ENCODE measurements at places on chromosomes 3 and 15. TPM values are rescaled to one million over a fixed set of nuclear protein-coding genes. Genes with fewer than 3 reads are reported as not detected.

GRCh38 chr3:24810881-24811280, 316.2 kb upstream of the THRB start:
- DNase-seq = no peak
- H3K4me1 ChIP-seq = no peaks in the 10 kb centered on the region
- no peaks in the 10 kb centered on the region for H3K27me3 ChIP-seq
- no peaks in the 10 kb centered on the region for H3K36me3 ChIP-seq
- no peak overlapping the region for H3K27ac ChIP-seq
- H3K4me3 ChIP-seq = no peak overlapping the region

DNA sequence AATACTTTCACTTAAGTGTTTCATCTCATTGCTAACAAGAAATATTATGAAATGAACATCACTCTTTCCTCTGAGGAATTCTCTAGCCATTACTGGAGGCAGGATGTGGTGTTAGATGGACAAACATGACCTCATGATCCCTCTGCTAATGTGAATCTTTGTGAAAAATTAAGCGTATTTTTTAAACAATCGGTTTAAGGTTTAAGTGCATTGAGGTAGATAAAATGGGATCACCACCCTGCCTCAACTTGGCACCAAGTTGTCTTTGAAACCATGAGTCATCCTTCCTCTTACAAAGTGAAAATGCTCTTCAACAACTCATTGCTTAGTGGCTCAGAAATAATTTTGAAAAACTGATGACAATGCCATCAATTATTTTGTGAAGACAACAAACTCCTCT, 76.0 kb upstream of the DCBLD2 start:
- no peaks in the 10 kb centered on the region for H3K4me1 ChIP-seq
- H3K27me3 ChIP-seq = no peaks in the 10 kb centered on the region
- no peak for DNase-seq

Gene MDFIC2
- not detected for total RNA-seq

DNA sequence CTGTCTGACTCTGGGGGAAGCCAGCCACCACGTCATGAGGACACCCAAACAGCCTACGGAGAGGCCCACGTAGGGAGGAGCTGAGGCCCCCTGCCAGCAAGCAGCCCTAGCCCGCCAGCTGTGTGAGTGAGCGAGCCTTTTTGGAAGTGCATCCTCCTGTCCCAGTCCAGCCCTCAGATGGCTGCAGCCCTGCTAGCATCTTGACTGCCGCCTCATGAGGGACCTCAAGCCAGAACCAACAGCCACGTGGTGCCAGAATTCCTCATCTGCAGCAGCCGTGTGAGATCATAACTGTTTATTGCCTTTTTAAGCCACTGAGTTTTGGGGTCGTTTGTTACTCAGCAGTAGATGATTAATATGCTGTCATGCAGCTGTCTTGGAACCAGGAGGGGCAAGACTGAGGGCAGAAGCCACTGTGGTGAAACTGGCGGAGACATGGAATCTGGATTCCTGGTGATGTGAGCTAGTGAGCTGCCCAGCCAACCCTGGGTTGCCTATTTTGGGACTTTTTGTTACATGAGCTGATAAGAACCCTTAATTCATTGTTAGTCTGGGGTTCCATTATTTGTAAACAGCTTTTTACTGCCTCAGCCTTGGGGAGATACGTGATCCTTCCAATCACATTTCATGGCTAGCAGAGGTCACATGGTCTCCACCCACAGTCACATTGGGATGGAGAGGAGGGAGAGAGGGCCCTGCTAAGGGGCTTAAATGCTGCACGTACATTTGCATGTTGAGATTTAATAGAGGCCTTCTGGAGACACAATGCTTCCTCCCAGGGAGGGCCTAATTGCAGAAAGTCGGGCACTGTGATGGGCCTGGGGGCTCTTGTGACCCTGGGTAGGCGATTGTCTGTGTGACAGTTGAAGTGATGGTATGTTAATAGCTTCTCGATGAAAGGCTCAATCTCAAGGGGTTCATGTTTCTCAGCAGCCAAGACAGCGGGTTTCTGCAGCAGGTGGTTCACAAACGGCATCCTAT, 73.8 kb downstream of the RPLP1 start:
- peak overlapping the region; percentile 46 for H3K4me3 ChIP-seq
- no peak overlapping the region for H3K27ac ChIP-seq
- no peaks in the 10 kb centered on the region for H3K4me1 ChIP-seq

DNA sequence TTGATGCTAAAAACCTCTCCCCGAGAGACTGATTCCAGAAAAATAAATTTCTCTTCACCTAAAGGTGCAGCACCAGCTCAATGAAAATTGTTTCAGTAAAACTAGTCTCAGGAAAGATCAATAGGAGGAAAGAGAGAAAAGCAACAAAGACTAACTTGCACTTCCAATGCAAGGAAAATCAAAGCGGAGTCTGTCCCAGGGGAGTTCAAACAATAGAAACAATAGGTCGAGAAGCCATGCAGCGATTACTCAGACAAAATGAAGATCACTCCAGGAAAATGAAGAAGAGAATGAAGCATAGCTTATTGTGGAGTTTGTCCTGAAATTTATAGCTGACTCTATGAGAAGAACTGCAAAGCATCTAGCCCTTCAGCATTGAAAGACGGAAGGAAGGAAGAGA, 105.1 kb upstream of the FRMD4B start:
- H3K36me3 ChIP-seq = no peaks in the 10 kb centered on the region
- no peak overlapping the region for H3K4me3 ChIP-seq
- no peaks in the 10 kb centered on the region for H3K27me3 ChIP-seq
- DNase-seq = no peak
- no peak overlapping the region for H3K27ac ChIP-seq
- H3K4me1 ChIP-seq = no peaks in the 10 kb centered on the region

Gene TICRR
- 8.4 TPM for total RNA-seq

DNA sequence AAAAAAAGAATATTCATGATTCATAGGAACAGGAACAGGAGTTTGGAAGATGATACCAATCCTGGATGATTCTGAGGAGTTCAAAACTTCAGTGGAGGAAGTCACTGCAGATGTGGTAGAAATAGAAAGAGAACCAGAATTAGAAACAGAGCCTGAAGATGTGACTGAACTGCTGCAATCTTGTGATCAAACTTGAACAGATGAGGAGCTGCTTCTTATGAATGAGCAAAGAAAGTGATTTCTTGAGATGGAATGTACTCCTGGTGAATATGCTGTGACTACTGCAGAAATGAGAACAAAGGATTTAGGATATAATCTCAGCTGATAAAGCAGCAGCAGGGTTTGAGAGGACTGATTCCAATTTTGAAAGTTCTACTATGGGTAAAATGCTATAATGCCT, 72.7 kb downstream of the GSK3B start:
- no peak for DNase-seq
- H3K27ac ChIP-seq = no peak overlapping the region
- H3K36me3 ChIP-seq = no peaks in the 10 kb centered on the region
- H3K4me3 ChIP-seq = no peak overlapping the region

GRCh38 chr15:80483725-80484161, 79.6 kb downstream of the ARNT2 start:
- H3K27ac ChIP-seq = no peak overlapping the region
- H3K4me3 ChIP-seq = no peak overlapping the region
- H3K36me3 ChIP-seq = no peaks in the 10 kb centered on the region
- H3K27me3 ChIP-seq = no peaks in the 10 kb centered on the region
- DNase-seq = no peak
- H3K4me1 ChIP-seq = peaks cover 22% of the 10 kb centered on the region

- H3K4me1 ChIP-seq = no peaks in the 10 kb centered on the region
- no peak overlapping the region for H3K27ac ChIP-seq
- H3K36me3 ChIP-seq = no peaks in the 10 kb centered on the region
- H3K4me3 ChIP-seq = no peak overlapping the region
Measured at GRCh38 chr15:76566276-76566675, 229.7 kb downstream of the ISL2 start.

DNA sequence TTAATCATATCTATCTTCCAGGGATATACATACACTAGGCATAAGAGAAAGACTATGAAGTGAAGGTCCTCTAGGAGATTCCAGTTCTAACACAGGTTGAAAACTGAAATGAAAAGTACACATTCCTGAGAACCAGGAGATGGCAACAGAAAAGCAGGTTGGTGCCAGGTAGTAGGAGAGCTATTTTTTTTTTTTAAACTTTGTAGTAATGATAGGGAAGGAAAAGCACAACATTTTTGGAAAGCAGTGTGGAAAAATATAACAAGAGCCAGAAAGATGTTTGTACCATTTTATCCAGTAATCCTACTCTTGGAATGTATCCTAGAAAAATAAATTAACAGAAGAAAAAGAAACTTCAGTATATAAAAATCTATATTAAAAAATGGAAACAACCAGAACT, 189.9 kb downstream of the DTWD1 start:
- H3K27ac ChIP-seq = no peak overlapping the region
- DNase-seq = no peak
- H3K4me1 ChIP-seq = no peaks in the 10 kb centered on the region
- H3K36me3 ChIP-seq = no peaks in the 10 kb centered on the region
- H3K4me3 ChIP-seq = no peak overlapping the region

- no peaks in the 10 kb centered on the region for H3K36me3 ChIP-seq
- no peak overlapping the region for H3K27ac ChIP-seq
- DNase-seq = no peak
- no peak overlapping the region for H3K4me3 ChIP-seq
- no peaks in the 10 kb centered on the region for H3K27me3 ChIP-seq
Measured at GRCh38 chr15:64901914-64902313, 9.8 kb upstream of the ANKDD1A start.

DNA sequence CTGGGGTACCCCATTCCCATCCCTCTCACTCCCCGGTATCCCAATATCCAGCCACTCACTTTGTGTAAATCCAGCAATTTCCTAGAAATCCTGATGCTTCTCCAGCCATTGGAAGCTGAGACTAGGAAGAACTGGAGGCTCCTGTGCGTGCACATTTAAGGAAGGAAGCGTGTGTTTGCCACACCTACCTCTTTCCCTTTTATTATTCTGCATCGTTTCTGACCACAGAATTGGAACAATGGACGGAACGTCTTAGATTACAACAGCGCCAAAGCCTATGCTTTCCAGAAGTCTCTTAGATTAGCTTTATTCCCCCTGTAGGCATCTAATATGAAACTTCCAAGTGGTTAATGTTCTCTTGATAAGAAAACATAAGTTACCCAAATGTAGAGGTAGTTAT, 234.8 kb upstream of the TRIM42 start:
- no peak overlapping the region for H3K4me3 ChIP-seq
- DNase-seq = no peak
- no peaks in the 10 kb centered on the region for H3K27me3 ChIP-seq
- no peaks in the 10 kb centered on the region for H3K4me1 ChIP-seq

Gene CCR3
- total RNA-seq = not detected

- no peaks in the 10 kb centered on the region for H3K4me1 ChIP-seq
- H3K36me3 ChIP-seq = no peaks in the 10 kb centered on the region
- no peak overlapping the region for H3K4me3 ChIP-seq
- no peaks in the 10 kb centered on the region for H3K27me3 ChIP-seq
Measured at GRCh38 chr3:66276705-66277274, 56.0 kb downstream of the SLC25A26 start.

Gene TTLL13
- total RNA-seq = 6.8 TPM

GRCh38 chr3:24496529-24497482, 2.2 kb upstream of the THRB start:
- no peaks in the 10 kb centered on the region for H3K4me1 ChIP-seq
- no peaks in the 10 kb centered on the region for H3K36me3 ChIP-seq
- peak; percentile 63 for DNase-seq
- no peak overlapping the region for H3K4me3 ChIP-seq
- no peaks in the 10 kb centered on the region for H3K27me3 ChIP-seq

Gene EIF2A
- total RNA-seq = 83.2 TPM

Gene TRIM71
- 21.0 TPM for total RNA-seq

GRCh38 chr3:177781686-177782161, 584.4 kb upstream of the TBL1XR1 start:
- H3K4me3 ChIP-seq = no peak overlapping the region
- peaks cover 17% of the 10 kb centered on the region for H3K4me1 ChIP-seq
- H3K27me3 ChIP-seq = no peaks in the 10 kb centered on the region
- peak; percentile 69 for DNase-seq
- H3K36me3 ChIP-seq = no peaks in the 10 kb centered on the region

DNA sequence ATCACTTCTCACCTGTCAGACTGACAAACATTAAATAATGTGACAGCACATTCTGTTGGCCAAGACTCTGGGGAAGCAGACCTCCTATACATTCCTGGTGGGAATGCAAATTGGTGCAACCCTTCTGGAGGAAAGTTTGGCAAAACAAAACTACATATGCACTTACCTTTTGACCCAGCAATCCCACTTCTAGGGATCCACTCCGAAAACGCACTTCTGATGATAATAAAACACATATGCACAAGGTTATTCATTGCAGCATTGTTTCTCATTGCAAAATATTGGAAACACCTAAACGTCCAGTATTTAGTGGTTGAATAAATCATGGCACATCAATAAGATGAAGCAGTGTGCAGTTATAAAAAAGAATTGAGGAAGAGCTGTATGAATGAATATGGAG, 145.5 kb upstream of the ABHD17C start:
- DNase-seq = no peak
- no peaks in the 10 kb centered on the region for H3K36me3 ChIP-seq
- H3K4me1 ChIP-seq = no peaks in the 10 kb centered on the region
- no peak overlapping the region for H3K4me3 ChIP-seq

DNA sequence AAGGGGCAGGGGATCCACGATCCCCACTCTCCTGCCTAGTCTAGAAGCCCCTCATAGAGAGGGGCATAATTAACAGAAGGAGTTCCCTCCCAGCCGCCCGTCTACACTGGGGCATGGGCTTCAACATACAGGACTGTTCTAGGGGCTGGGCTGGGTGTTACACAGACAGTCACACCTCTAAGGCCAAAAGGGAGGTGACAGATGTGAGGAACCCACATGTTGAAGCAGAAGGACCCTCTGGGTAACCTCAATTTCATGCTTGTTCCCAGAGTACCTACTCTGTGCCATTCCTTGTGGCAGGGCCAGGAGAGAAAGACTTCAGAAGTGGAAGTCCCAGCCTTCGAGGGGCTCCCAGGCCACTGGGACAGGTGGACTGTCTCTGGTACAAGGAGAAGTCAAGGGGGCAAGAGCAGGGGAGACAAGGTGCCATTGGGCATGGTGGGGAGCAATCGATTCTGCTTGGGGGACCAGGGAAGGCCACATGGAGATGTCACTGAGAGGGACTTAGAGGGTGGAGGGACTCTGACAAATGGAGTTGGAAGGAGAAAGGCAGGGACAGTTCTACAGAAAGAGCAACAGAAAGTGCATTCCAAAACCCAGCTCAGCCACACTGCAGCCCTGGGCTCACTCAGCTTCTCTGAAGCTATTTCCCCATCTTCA, 71.3 kb downstream of the CPN2 start:
- H3K4me1 ChIP-seq = peaks cover 26% of the 10 kb centered on the region
- DNase-seq = peak; percentile 8
- no peak overlapping the region for H3K27ac ChIP-seq
- no peak overlapping the region for H3K4me3 ChIP-seq
- no peaks in the 10 kb centered on the region for H3K36me3 ChIP-seq

GRCh38 chr3:197810901-197811300, 19.8 kb downstream of the LRCH3 start:
- no peak overlapping the region for H3K4me3 ChIP-seq
- DNase-seq = no peak
- peak overlapping the region; percentile 33 for H3K27ac ChIP-seq
- H3K4me1 ChIP-seq = peaks cover 22% of the 10 kb centered on the region

Measured in testis (tissue), 5 donors.